ENCODE measurements at places on chromosomes 7 and 10.
A peak's percentile ranks its signal among the peaks of the same experiment; 100 is the strongest.

GRCh38 chr10:116831086-116831485 is 18.2 kb upstream of the ENO4 start:
- no peak for DNase-seq

- peak; percentile 4 for DNase-seq
Observed at GRCh38 chr10:88820748-88821401, 18.3 kb downstream of the LIPM start.

- no peak for DNase-seq
Observed at GRCh38 chr7:101772508-101773211, 44.8 kb upstream of the CUX1 start.

GRCh38 chr10:131670341-131670740 is 230.5 kb upstream of the PPP2R2D start:
- no peak for DNase-seq

DNA sequence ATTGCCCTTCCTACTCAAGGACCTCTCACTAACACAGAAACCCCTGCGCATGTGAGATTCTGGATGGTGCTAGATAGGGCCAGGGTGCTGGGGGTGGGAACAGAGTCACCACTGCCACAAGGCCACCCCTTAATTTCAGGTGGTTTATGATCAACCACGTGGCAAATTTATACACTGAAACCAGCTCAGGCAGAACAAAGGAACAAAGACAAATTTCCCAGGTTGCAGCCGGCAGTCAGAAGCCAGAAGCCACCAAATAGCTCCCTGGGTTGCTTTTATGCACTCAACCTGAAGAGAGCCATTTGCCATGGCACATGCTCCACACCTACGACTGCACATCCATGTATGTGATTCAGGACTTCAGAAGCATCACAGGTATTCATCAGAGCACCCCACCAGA is 2.5 kb downstream of the VOPP1 start:
- peak; percentile 56 for DNase-seq

- DNase-seq = no peak
Observed at GRCh38 chr10:94240901-94241300, 121.8 kb downstream of the NOC3L start.

GRCh38 chr7:99170730-99171074 is 26.8 kb upstream of the SMURF1 start:
- no peak for DNase-seq

GRCh38 chr10:43524434-43525247 is 49.8 kb downstream of the ZNF239 start:
- no peak for DNase-seq

DNA sequence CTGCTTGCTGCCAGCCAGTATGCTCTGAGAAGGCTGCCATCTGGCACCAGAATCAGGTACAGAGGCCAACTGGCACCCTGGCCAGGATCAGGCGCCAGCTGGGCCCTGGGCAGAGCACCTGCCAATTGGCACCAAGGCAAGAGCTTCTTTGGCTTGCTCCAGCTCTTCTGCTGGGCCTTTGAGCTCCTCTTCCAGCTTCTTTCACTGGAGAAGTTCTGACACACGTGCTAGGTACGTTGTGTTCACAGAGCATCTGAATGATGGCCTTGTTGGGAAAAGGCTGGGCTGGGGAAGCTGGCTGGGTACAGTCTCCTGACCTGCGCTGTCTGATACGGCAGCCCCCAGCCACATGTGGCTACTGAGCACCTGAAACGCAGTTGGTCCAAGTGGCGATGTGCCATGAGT is 31.7 kb upstream of the OPALIN start:
- DNase-seq = no peak

DNA sequence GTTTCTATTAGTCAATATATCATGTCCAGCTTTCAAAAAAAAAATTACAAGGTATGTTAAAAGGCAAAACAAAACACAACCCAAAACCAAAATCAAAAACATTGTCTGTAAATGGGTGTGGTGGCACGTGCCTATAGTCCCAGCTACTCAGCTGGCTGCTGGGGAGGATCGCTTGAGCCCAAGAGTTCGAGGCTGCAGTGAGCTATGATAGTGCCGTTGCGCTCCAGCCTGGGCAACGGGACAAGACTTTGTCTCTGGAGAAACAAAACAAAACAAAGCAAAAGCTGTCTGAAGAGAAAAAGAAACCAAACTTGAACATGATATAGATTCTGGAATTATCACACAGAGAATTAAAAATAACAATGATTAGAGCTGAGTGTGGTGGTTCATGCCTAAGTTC is 10.3 kb upstream of the CPA5 start:
- DNase-seq = no peak
